Activated T-cell treated with anti-CD3 and anti-CD28 coated beads for 1 hour (primary cell): ENCODE measurements at places on chromosomes 13 and 19.

GRCh38 chr13:27171244-27171826 lies at the start of gene USP12:
TSS of gene USP12 (minus strand) at chr13:27171811. CDS start at chr13:27171639, 172 bp downstream.
- DNase-seq: peak; percentile 23

DNA sequence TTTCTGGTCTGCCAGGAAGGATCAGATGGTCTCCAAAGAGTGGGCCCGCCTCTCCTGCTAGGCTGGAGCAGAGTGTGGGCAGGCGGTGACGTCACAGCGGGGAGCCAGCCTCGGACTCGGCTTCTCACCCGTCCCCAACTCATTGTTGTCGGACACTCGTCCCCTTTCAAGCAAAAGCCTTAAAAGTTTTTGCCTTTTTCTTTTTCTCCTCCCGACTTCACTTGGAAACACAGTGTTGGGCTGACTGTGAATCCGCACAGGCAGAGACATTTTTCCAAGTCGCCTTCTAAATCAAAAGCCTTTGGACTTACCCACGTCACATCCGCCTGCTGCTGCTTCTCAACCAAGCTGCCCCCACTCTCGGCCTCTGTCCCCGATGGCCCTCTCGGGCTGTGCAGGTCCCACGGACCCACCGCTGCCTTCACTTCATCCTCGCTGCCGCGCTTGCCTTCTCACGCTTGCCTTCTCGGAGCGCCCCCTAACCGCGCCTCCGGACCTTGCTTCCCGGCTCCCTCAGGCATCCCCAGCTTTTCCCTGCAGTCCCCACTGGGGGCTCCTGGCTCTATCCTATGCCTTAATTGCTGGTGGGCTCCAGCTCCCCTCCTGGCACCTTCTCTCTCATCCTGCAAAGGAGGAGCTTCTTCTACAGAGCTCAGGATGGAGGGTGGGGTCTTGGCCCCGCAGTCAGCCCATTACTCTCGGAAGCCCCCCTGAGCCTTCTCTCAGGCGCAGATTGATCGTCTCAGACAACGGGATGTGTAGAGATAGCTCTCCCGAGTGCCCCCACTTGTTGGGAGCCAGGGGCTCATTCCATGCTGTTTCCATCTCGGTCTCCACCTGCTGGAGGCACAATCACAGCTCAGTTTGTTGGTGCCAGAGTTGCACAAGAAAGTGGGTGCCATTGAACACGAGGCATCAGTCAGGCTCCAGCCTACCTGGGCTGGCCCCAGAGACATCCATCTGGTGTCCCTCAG lies 3.9 kb upstream of the ZNF135 start:
- DNase-seq: no peak

DNA sequence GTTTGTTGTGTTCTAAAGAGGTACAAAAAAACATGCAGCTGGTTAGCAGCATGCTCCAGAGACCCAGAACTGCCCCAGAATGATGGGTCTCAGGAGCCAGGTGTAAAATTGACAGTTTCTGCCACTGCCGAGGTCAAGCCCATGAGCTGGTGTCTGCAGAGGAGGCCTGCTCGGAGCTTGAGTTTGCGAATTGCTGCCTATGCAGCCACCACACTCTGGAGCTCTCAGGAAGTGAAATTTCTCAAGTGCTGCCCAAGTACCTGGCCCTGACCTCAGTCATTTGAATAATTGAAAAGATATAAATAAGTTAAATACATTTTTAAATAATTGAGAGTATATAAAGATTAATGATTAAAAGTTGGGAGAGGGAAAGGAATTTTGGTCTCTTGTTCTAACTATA lies 66.4 kb downstream of the ZAR1L start:
- DNase-seq: no peak

DNA sequence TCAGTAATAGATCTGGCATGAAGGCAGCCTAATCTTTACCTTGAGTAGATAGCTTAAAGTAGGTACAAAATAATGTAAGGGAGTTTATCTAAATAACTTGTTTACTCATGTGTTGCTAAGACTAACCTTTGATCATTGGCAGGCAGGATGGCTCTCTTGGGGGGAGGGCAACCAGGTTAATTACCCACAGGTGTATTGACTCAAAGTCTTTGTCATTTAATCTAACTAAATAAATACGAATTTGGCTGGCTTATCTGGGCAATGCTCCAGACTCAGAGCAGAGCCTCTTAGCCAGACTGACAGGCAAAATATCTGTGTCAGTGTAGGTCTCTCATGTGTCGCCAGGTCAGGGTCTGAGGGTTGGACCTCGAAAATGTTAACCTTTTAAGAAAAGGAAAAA lies 283.4 kb upstream of the KLHL1 start:
- DNase-seq: no peak

DNA sequence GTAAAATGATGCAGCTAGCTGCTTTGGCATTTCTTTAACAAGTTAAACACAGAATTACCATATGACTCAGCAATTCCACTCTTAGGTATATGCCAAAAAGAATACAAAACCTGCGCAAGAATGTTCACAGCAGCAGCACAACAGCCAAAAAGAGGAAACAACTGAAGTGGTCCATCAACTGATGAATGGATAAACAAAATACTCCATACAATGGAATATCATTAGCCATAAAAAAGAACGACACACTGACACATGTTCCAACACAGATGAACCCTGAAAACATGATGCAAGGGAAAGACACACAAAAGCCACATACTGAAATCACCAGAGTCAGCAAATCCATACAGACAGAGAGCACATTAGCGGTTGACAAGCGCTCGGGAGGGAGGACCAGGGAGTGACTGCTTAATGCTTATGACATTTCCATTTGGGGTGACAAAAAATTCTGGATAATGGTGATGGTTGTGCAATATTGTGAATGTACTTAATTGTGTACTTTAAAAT lies 3.0 kb downstream of the PCID2 start:
- DNase-seq: no peak

DNA sequence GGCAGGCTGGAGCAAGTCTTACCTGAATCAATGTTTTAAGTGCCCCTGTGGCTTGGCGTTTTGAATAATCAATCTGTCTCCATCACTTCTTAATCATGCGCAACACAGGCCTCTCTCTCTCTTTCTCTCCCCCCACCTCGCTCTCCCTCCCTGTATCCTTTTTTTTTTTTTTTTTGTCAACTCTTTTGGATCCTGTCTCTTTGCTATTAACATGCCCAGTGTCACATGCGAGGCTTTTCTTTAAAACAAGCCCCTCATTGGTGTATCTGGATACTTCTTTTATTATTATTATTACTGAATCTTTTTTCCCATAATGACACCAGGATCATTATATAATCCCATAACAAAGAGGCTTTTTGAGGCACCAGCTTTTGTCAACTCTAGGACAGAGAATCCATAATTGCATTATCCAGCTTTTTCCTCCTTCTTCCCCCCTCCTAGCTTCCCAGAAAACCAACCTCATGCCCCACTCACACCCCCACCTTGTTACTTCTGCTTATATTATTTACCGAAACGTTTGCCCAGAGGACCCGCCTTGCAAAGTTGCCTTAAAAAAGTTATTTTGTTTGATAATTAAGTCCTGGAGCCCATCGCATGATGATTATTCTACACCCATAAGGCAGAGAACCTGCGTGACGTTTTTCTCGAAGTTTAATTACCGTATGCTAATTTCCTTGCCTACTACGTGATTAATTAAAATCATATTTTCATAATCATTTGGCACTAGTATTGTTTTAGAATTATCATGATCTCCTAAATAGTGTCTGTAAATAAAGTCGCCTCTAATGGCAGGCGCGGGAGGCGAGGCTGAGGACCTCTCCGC lies 148.1 kb upstream of the ZNF536 start:
- no peak for DNase-seq

DNA sequence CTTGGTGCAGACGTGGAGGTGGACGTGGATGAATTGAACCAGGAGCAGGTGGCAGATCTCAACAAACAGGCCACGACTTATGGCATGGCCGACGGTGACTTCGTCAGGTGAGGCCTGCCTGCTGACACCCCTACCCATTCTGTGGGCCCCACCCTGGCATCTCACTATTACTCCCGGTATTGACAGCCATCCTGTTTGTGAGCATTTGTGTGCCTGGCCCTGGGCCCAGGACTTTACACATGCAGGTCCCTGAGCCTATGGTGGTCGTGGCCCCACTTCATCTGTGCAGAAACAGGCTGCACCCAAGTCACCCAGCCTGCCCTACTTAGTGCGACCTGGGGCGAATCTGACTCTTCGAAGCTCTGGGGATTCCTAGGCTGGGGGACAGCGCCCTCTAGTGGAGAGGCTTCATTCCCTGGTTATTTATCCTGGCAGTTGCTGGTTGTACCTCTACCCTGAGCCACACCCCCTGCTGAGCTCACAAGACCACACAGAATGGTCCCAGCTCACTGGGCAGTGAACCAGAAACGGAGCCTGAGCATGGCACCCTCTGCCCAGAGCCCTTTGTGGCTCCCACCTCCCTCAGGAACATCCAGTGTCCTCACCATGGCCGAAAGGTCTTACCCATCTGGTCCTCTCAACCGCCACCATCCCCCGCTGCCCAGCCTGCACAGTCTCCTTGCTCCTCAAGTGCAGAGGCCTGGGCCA lies 16.9 kb downstream of the ZNF296 start:
- peak; percentile 84 for DNase-seq

DNA sequence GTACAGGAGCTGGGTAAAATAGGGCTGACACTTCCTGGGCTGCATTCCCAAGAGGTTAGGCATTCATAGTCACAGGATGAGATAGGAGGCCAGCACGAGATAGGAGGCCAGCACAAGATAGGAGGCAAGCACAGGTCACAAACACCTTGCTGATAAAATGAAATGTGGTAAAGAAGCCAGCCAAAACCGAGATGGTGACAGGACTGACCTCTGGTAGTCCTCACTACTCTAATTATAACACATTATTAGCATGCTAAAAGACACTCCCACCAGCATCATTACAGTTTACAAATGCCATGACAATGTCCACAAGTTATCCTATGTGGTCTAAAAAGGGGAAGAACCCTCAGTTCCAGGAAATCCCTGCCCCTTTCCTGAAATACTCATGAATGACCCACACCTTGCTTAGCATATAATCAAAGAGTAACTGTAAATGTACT lies 20.9 kb upstream of the IGSF23 start:
- no peak for DNase-seq

DNA sequence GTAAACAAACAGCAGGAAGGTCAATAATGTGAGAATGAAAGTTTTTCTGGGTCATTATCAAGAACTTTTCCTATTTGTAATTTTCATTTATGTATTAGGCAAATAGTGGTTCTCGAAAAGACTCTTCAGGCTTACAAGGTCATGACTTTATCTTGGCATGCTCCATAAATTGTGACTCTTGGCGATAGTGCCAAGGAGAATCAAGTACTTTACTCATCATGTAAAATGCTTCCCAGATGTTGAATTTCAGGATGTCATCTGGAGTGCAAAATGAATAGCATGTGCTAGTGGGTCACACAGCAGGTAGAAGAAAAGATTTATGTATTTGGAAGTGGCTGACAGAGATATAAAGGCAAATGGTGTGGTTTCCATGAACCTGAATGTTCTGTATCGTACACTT lies 1492.7 kb upstream of the PCDH20 start:
- no peak for DNase-seq

- DNase-seq: no peak
These were observed 15.9 kb downstream of the CYTH2 start for GRCh38 chr19:48484931-48485612.

DNA sequence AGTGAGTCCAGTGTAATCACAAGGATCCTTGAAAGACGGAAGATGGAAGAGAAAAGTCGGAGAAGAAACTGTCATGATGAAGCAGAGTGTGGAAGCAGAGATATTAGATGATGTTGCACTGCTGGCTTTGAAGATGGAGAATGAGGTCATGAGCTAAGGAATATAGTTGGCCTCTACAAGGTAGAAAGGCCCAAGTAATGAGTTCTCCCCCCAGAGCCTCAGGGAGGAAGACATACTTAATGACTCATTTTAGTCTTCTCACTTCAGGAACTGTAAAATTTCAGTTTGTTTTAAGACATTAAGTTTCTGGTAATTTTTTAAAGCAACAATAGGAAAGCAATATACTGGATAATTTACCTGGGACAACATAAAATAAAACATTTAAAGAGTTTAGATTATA lies 1331.5 kb upstream of the PCDH20 start:
- DNase-seq: no peak

DNA sequence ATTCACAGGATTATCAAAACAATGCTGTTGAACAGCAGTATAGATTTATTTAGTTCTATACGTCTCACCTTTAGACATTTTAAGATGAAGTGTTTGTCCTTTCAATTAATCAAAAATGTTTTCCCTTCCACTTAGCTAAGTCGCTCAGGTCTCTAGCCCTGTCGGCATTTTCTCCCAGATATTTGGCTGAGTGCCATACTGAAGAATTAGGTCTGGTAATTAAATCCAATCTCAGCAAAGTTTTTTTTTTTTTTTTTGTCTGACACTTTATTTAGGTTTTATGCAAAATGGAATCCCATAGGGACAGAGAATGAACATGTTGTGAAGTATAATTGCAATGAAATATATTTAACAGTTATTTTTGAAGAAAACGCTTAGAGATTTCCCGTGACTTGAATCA lies 44.1 kb downstream of the RFC3 start:
- DNase-seq: no peak

- DNase-seq: no peak
These were observed 261.5 kb upstream of the STARD13 start for GRCh38 chr13:33547035-33547434.

- no peak for DNase-seq
These were observed 5.0 kb downstream of the TLE5 start for GRCh38 chr19:3057275-3057714.

- DNase-seq: no peak
These were observed 35.3 kb upstream of the AMER2 start for GRCh38 chr13:25207291-25207810.

DNA sequence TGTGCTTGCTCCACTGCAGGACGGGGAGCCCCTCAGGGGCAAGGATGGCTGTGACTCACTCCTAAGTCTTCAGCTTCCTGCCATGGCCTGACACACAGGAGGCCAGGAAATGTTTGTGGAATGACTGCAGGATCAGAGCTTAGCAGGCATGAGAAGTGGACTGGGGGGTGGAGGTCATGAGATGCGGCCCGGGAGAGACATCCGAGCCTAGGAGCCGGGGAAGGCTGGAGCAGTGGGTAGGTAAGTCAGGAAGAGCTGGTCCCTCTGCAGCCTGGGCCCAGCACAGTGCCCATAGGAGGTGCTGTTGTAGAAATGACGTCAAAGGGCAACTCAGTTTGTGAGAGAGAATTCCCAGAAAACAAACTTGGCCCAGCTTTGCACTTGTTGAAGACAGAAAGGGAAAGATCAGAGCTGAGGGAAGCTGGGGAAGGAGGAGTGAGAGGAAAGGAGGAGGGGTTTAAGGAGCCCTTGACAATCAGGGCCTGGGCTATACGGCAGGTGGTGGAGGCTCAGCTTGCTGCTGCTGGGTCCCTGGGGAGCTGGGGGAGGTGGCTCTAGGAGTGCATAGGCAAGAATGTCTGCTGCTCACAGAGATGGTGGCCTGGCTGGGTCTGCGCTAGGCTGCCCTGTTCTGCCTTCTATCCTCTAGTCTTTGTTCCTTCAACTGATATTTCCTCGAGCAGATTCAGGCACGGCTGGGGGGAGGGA lies 18.5 kb downstream of the POU2F2 start:
- no peak for DNase-seq

DNA sequence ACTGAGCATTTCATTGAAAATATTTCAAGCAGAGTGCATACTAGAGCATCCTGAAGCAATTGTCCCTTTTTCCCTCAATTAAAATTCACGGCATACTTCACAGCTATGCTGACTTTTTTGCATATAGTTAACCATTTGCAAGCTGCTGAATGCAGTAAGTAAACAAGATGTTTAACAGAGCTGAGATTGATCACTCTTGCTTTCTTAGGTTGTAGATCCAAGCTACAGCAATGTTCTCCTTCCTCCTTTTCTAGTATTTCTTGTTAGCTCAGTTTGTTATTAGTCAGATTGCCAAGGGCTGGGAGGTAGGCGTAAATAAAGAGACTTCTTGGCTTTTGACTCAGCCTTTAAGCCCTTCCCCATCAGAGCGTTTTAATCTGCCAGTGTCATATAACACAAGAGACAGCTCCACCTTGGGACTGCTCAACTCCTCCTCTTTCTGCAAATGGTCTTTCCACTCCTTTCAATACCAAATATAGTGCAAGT lies at the start of gene SLITRK6:
SLITRK6 (minus strand) TSS at position 323 of the 486 bp plus-strand sequence. CDS start 2,911 bp downstream, outside the sequence.
- DNase-seq: no peak
